Activated CD8-positive, alpha-beta T cell treated with anti-CD3 and anti-CD28 coated beads for 36 hours (primary cell): ENCODE measurements at places on chromosomes 7 and 10. TPM values are rescaled to one million over a fixed set of nuclear protein-coding genes. Genes with fewer than 3 reads are reported as not detected.
A peak's percentile ranks its signal among the peaks of the same experiment; 100 is the strongest.

DNA sequence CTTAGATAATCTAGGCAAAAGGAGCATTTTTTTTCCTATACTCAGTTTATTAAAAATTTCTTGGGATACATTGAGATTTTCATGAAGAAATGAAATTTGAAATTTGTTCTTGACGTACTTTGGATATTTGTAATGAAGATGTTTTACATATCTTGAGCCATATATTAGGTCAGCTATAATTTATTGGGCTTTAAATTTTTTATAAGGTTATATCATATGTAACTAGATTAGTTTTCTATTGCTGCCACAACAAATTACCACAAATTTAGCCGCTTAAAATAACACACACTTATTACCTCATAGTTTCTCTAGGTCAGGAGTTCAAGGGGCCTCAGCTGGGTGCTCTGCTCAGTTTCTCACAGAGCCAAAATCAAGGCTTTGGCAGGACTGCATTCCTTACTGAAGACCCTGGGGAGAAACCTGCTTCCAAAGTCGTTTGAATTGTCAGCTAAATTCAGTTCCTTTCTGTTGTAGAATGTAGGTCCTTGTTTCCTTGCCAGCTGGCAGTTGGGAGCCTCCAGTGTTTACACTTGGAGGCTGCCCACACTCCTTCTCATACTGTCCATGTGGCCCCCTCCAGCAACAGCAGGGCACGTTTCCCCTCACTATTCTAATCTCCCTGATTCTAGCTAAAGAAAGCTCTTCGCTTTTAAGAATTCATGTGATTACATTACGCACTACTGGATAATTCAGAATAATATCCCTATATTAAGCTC is 42.6 kb upstream of the DNAH11 start:
- no peak overlapping the region for H3K4me3 ChIP-seq
- H3K27me3 ChIP-seq = no peaks in the 10 kb centered on the region
- no peak for DNase-seq

The SPAM1 gene
- not detected for total RNA-seq

- peak overlapping the region; percentile 50 for H3K27ac ChIP-seq
- no peak overlapping the region for H3K4me3 ChIP-seq
- peaks cover 18% of the 10 kb centered on the region for H3K4me1 ChIP-seq
- DNase-seq = peak; percentile 24
Observed at GRCh38 chr10:74084955-74085354, 65.7 kb downstream of the AP3M1 start.

- no peaks in the 10 kb centered on the region for H3K36me3 ChIP-seq
- no peak for DNase-seq
- no peaks in the 10 kb centered on the region for H3K4me1 ChIP-seq
- no peaks in the 10 kb centered on the region for H3K27me3 ChIP-seq
Observed at GRCh38 chr10:48465860-48466521, 138.9 kb downstream of the ARHGAP22 start.

GRCh38 chr10:117249493-117250093 is 8.7 kb downstream of the SLC18A2 start:
- no peak for DNase-seq
- H3K27ac ChIP-seq = no peak overlapping the region
- H3K4me3 ChIP-seq = no peak overlapping the region
- H3K27me3 ChIP-seq = peaks cover 24% of the 10 kb centered on the region
- peaks cover 10% of the 10 kb centered on the region for H3K4me1 ChIP-seq

The FAM25A gene
- total RNA-seq = not detected

DNA sequence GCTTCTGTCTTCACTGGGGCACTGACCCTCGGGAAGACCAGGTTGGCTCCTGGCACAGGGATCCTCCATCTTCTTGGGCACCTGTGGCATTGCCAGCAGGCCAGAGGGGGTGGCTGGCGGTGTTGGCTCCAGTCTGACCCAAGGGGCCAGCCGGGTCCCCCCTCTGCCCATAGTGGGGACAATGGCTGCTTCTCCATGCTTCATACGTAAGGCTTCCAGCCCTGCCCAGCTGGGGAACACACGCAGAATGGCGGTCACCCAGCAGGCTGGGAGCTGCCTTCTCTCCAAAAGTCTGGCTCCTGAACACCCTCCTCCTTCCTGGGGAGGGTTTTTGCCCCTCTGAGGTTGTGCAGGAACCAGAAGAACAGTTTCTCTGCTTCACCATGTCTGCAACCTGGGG is 106.8 kb downstream of the NEURL1 start:
- no peaks in the 10 kb centered on the region for H3K27me3 ChIP-seq
- DNase-seq = no peak
- no peak overlapping the region for H3K4me3 ChIP-seq

DNA sequence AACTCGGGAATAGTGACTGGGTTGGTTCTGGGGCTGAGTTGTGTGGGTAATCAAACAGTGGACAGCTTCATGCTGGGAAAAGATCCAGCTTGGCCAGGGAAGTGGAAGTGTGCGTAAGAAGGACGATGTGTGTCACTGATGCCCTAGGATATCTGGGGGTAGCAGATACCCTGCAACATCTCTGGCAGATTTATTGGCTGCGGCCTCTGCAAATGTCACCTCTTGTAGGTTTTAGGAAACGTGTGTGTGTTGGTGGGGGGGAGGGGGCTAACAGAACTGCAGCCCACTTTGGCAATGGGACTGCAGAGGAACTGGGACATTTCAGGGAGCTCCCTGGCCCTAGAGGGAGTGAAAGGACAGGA is 965 bp upstream of the AGAP3 start:
- peaks cover 6% of the 10 kb centered on the region for H3K36me3 ChIP-seq
- peaks cover 35% of the 10 kb centered on the region for H3K4me1 ChIP-seq
- H3K4me3 ChIP-seq = peak overlapping the region; percentile 76
- no peak for DNase-seq
- peak overlapping the region; percentile 42 for H3K27ac ChIP-seq

DNA sequence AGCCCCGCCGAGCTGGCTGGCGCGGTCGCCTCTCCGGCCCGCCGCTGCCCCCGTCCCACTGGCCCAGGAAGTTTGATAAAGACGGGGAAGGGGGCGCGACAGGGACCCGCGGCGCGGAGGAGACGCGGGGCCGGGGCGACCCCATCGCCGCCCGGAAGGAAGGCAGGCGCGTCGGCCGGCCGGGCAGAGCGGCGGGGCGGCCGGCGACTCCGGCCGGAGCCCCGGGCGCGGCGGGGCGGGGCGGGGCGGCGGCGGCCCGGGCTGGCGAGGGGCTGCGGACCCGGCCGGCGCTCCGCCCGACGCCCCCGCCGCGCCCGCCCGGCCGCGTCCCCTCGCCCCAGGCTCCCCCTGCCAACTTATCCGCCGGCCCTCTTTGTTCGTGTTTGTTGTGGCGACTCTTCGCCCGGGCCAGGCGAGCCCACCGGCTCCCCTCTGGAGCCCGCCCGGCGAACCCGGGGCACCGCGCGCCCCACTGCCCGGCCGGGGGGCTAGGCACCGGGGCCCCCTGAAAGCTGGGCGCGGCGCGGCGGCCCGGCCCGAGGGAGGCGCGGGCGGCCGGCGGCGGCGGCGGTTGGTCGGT is 571 bp downstream of the KDM7A start:
- H3K4me1 ChIP-seq = peaks cover 38% of the 10 kb centered on the region
- DNase-seq = peak; percentile 18
- H3K4me3 ChIP-seq = peak overlapping the region; percentile 94
- H3K27ac ChIP-seq = peak overlapping the region; percentile 83

The COL13A1 gene
- not detected for total RNA-seq

DNA sequence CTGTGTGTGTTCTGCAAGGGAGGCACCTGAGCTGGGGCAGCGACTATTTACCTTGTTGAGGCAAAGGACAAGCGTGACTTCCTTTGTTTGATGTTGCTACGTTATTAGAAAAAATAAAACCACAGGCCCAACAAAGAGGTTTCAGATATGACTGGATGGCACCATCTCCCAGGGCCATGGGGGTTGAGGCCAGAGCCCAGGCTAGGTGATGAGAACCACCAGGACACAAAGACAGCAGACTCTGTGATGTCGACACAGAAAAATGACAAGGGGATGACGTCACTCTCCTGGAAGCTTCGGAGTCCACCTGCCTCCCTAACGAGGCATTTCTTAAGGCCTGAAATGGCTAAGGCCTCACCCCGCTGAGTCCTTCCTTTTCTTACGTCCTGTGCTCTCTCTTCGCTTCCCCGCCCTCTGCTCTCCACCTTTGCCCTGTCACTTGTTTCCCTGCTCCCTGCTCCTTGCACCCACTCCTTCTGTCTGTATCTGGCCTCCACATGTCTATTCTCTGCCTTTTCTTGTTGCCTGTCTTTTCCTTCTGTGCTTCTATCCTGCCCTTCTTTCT is 83.0 kb upstream of the ADRB1 start:
- no peak overlapping the region for H3K4me3 ChIP-seq
- peak; percentile 58 for DNase-seq
- H3K4me1 ChIP-seq = peaks cover 41% of the 10 kb centered on the region
- H3K27me3 ChIP-seq = peaks cover 19% of the 10 kb centered on the region
- peak overlapping the region; percentile 43 for H3K27ac ChIP-seq

The ZNF485 gene
- 8.1 TPM for total RNA-seq

GRCh38 chr10:111081595-111081994 is 4.8 kb downstream of the ADRA2A start:
- peaks cover 28% of the 10 kb centered on the region for H3K27me3 ChIP-seq
- H3K4me3 ChIP-seq = no peak overlapping the region
- H3K36me3 ChIP-seq = no peaks in the 10 kb centered on the region
- H3K4me1 ChIP-seq = peaks cover 2% of the 10 kb centered on the region
- no peak overlapping the region for H3K27ac ChIP-seq

The VSTM2A gene
- total RNA-seq = not detected

DNA sequence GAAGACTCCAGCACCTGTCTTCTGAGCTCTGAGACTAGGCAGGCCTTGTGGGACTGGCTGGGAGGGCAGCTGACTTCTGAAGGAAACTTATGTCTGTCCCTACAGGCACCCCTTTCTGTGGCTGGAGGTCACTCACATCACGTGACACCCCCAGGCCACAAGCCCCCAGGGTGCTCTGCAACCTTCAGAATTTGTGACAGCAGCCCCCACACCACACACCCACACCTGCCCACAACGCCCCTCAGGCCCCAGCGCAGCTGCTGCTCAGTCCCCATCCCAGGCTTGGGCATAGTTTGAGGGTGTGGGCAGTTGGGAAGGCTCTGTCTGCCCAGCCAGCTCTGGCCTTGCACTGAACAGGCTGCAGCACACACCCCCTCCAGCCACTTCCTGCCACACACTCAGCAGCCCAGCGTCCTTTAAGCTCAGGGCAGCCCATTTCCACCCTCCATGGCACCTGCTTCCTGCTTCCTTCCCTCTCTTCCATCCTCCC is 80.0 kb upstream of the UNC5B start:
- no peak overlapping the region for H3K27ac ChIP-seq
- H3K4me1 ChIP-seq = peaks cover 8% of the 10 kb centered on the region
- no peaks in the 10 kb centered on the region for H3K36me3 ChIP-seq
- no peak overlapping the region for H3K4me3 ChIP-seq
- H3K27me3 ChIP-seq = peaks cover 9% of the 10 kb centered on the region

GRCh38 chr10:77506517-77507200 is 130.9 kb downstream of the KCNMA1 start:
- H3K4me3 ChIP-seq = no peak overlapping the region
- no peak for DNase-seq
- H3K27ac ChIP-seq = no peak overlapping the region
- peaks cover 10% of the 10 kb centered on the region for H3K4me1 ChIP-seq
